ENCODE measurements at places on chromosomes 13 and 19.

DNA sequence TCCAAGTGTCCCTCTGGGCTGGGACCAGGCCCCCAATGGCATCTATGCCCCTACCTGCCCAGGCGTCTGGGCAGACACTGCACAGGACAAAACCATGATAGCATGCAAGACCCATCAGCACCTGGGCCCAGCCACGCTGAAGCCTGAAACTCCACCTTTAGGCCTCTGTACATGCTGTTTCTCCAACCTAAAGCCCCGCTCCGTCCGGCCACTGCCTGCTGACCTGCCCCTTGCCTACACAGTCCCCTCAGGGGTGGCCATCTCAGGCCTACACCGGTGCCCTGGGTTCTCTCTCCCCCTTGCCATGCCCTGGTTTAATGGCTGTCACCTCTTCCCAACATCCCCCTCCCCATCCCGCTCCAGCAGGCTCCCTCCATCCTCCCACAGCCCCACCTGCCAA lies 15.3 kb downstream of the GJA3 start:
- no peak for DNase-seq

- DNase-seq, result peak; percentile 18
Measured at GRCh38 chr19:2550431-2551171, 74.7 kb downstream of the GADD45B start.

DNA sequence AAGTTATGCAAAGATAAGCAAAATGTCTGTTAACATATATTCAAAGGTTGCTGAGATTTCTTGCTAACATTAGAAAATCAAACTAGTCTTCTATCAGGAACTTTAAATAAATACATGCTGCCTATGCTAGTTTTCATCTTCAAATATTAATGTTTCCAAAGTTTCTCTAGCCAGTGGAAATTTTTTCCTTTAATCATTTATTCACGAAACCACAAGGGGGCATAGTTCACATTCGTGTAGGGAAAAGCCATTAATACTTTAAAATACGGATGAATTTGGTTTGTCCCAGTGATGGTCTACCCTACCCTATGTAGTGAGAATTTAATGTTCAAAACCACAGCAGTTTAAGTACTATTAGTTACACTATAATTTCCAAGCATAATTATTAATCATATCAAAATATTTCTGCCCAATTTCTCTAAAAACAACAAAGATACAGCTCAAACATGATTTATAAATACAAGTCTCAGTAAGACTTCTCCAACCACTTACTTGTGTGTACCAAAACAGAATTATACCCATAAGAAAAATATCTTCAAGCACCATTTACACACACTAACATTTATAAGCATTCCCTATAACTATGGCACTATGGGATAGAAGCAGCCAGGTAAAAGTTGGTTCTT lies 16.2 kb downstream of the NUFIP1 start:
- DNase-seq, result no peak

DNA sequence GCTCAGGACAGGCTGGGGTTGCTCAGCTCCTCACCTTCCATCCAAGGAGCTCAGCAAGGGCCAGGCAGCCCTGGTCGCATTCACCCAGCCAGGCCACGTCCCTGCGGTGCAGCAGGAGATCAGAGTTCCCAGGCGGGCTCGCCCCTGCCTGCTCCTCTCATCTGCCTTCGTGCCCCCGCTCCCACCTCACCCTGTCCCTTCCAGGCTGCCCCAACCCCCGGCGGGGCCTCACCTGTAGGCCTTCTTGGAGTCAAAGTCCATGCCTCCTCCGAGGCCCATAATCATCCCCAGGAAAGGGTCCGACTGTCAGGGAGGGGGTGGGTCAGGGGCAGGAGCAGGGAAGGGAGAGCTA lies 1.3 kb upstream of the RINL start:
- no peak for DNase-seq

- no peak for DNase-seq
Measured at GRCh38 chr13:51502153-51502651, 49.4 kb upstream of the INTS6 start.

- DNase-seq, result no peak
Measured at GRCh38 chr19:55675661-55676354, 782 bp downstream of the EPN1 start.

DNA sequence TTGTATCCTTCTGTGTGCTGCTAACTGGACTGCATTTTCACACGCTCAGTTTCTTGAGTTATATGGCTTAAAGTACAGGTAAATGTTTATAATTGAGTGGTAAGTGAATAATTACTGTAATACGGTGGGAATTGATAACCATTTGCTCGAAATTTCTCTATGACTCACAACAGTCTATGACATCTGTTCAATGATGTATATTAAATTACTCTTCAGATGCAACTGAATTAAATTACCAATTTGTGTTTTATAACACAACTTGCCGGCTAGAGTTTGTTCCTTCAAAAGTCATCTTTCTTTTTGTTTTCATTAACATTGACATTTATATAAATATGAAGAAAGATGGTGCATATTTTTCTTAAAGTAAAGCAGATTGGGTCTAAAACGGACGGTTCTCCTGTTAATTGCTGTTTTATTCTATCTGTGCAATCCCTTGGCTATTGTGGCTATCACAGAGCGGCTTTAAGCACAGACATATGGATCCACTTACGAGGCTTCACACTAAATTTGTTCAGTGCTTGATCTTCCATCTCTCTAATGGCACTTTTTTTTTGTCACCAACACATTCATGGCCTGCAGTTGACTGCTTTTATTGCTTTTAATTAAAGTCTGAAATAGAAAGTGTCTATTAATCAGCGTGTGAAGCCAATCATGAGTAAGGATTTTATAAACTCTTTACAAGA lies 1291.6 kb upstream of the SLC10A2 start:
- no peak for DNase-seq

- DNase-seq, result peak; percentile 49
Measured at GRCh38 chr13:32165796-32166195, 134.2 kb downstream of the FRY start.

GRCh38 chr19:46955813-46956371 lies 63.7 kb upstream of the NPAS1 start:
- no peak for DNase-seq

Measured in anterior cingulate cortex (tissue), 58 donors.